Stimulated activated CD4-positive, alpha-beta T cell treated with anti-CD3 and anti-CD28 coated beads, Interleukin-15, amount 100 ng/mL, for 1 hour (primary cell): ENCODE measurements at places on chromosomes 2 and 18.

- DNase-seq, result no peak
Observed at GRCh38 chr2:64401529-64401880, 52.5 kb upstream of the LGALSL start.

- DNase-seq, result no peak
Observed at GRCh38 chr2:128538396-128538795, 219.7 kb upstream of the HS6ST1 start.

- DNase-seq, result no peak
Observed at GRCh38 chr2:12151716-12152115, 405.3 kb downstream of the LPIN1 start.

- DNase-seq, result no peak
Observed at GRCh38 chr2:235613649-235614048, 119.8 kb downstream of the AGAP1 start.

DNA sequence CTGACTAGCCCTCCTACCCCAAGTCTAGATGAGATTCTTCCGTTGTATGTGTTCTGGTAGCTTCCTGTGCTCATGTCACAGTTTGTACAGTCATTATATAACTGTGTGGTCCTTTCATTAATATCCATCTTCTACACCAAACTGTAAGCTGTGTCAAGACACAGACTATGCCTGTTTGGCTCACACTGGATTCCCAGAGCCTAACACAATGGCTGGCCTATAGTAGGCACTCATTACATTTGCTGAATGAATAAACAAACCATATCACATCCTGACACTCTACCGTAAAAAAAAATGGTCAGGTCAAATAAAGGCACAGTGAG is 72.6 kb downstream of the ANKRD44 start:
- DNase-seq, result no peak

DNA sequence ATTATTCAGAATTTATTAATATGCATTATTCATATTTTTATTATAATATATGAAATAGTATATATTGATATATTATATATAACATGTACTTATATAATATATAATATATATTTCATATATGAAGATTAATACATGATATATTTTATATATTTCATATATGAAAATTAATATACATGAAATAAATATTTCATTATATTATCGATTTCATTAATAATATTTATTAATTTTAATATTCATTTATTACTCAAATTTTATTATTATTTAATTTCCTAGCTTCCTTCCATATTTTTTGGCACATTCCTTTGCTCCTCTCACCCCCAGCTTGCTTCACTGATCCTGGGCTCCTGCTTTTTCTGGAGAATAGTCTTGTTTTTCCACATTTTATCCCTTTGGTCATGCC is 29.7 kb downstream of the CD8B2 start:
- DNase-seq, result no peak

DNA sequence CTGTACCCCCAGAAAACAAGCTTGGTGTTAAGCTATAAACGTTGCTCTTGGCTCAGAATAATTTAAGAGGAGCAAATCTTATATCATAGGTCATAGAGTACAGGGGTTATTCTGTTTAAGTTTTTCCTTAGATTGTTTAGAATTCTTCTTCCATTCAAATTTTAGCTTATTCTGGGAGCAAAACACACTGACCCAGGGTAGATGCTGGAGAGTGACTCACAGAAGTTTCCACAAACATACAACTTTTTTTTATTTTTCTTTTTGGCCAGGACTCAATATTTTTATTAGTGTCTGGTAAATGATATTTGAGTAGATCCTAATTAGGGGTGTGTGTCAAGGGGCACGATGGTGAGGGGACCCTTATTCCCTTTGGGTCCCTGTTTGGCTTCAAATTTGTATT is 71.5 kb upstream of the PSME4 start:
- no peak for DNase-seq

DNA sequence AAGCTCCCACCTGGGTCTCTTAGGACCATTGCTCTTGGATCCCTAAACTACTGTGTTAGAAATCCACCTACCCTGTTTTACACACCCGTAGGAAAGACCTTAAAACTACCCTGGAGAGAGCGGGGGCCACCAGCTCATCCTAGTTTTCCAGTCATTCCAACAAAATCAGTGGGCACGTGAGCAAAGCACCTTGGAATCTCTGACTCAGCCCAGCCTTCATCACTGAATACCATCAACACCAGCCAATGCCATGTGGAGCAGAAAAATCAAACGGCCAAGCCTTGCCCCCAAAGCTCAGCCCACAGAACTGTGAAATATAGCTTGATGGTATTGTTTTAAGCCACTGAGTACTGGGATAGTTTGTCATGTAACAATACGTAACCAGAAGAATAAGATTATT is 449.7 kb upstream of the CHAC2 start:
- no peak for DNase-seq

DNA sequence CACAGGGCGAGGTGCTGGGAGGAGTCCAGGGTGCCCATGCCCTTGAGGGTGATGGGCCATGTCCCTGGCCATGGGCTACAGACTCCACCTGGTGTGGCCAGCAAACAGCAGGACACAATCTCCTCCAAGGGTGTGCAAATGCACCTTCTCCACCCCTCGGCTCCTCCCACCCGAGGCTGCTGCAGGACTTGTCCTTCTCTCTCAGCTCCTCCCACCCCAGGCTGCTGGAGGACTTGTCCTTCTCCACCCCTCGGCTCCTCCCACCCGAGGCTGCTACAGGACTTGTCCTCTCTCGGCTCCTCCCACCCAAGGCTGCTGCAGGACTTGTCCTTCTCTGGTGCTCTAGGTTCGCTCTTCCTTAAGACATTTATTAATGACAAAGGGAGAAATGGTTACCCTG is 57.3 kb upstream of the SNTG2 start:
- no peak for DNase-seq

DNA sequence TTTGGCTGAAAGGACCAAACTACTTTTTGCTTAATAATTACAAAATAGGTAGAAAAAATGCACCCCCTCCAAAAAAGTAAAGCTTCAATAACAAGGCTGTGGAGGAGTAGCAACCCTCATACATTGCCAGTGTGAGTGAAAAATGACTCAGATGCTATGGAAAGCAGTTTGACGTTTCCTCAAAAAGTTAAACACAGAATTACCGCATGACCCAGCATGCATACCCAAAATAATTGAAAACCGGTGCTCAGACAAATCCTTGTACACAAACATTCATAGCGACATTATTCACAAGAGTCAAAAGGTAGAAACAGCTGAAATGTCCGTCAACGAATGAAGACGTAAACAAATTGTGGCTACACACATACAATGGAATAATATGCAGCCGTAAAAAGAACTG is 38.8 kb upstream of the DAPL1 start:
- DNase-seq, result no peak

DNA sequence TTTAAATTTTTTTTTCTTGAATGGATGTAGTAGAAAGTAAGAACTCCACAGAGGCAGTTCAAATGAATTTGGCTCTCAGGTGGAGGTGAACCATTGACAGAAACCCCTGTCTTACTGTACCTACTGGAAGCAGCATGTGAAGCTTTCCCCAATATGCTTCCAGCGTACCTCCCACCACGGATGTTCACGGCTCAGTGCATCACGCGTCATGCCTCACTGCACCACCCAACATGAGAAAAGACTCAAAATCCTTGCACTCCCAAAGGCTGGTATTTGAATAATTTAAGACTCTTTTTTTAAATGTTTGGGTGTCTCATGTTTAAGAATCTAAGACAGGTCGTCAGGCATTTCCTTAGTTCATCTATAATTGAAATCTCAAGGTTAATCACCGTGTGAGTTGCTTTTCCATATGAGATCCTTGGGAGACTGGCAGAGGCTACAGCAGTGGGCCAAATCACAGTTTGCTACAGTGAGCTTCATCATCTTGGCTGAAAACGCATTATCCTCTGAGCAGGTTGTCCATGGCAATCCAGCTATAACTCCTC is 846.4 kb downstream of the DCDC2C start:
- no peak for DNase-seq

DNA sequence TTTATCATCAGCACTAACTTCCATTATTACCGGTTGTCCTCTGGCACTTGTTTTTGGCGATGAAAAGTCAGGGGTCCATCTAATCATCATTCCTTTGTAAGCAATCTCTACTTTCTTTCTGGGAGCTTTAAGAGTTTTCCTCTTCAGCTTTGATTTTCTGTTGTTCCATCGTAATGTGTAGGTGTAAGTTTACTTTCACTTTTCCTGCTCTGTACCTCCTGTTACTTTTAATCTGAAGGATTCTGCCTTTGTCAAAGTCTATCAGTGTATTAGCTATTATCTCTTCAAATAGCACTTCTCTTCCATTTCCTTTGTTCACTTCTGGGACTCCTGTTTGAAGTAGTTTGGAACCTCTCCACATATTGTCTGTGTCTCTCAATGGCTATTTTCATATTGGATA is 25.5 kb upstream of the GPR155 start:
- DNase-seq, result no peak

DNA sequence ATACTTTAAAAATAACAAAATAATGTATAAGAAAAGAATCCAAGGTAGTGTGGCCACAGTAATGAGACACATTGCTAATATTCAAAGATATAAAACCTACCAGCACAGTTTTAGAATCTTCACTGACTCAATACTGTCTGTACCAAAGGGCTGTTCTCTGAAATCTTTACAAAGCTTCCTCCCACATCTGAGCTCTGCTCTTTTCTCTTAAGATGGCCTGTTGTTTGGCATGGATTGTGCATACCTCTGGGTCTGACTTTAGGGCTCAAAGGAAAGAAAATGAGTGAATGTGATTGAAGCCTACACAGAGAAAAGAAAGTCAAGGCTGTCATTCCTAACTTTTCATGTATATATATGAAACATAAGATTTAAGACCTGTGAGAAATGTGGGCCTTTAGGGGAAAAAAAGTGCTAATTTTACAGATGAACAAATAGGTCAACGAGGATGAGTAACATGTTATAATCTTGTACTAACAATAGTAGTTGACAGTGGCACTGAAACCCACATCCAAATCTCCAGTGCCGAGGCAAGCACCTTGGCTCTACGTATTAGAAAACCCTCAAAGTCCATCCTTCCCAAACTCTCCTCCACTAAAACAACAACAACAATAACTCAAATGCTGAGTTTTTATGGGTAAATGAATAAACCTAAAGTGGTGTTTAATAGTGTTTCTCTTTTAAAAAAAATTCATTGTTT is 114.2 kb downstream of the ZNF521 start:
- DNase-seq, result no peak

GRCh38 chr18:13353084-13353823 is 134.7 kb downstream of the LDLRAD4 start:
- DNase-seq, result no peak

DNA sequence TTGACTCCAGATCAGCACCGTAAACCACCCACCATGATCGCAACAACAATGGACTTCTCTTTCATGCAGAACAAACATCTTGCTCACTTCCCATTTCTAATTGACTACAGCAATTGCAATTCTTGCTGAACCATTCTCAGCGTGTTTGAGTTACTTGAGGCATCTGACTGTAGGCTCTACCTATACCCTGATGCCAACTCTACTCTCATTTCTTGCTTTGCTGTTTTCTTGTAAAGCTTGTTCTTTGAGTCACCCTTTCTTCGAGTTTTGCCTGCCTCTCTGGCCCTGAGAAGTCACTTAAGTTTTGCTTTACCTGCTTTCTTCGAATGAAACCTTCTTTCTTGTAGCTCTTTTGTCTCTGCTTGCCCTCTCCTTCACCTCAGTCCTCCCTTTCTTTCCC is 160.5 kb upstream of the RND3 start:
- DNase-seq, result no peak

DNA sequence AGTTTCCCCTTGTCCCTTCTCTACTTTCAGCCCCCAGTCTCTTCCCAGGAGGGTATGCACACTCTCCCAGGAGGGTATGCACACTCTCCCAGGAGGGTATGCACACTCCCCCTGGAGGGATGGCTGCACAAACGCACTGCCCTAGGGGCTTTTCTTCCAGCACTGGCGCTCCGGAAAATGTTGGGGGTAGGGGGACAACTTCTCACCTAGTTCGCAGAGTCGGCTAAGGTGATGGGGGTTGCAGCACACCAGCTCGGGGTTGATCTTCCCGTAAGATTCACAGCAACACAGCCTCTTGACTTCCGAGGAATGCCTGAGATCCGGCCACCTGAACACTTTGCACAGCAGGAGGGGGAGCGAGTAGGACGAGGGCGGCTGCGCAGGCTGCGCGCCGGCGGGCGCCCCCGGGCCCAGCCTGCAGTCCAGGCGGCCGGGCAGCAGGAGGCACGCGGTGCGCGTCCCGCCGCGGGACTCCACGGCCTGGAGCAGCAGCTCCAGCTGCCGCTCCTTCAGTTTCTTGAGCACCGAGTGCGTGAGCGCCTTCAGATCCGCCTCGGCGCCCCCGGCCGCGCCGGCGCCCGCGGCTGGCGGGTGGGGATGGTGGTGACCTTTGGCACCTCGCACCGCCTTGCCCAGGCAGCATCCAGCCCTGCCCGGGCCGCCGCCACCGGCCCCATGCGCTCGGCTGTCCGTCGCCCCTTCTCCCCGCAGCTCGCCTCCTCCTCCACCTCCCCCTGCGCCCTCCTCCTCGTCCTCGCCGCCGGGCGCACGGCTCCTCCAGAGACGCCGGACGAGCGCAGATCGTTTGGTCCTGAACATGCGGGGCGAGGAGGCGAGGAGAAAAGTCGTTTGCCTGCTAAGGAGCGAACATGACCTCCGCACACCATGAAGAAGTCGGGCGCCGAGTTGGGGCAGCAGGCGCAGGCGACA is 894 bp downstream of the SMAD7 start:
- no peak for DNase-seq

- no peak for DNase-seq
Observed at GRCh38 chr2:7899241-7899640, 782.6 kb upstream of the ID2 start.

GRCh38 chr2:153474876-153475435 is 3.6 kb downstream of the RPRM start:
- no peak for DNase-seq

DNA sequence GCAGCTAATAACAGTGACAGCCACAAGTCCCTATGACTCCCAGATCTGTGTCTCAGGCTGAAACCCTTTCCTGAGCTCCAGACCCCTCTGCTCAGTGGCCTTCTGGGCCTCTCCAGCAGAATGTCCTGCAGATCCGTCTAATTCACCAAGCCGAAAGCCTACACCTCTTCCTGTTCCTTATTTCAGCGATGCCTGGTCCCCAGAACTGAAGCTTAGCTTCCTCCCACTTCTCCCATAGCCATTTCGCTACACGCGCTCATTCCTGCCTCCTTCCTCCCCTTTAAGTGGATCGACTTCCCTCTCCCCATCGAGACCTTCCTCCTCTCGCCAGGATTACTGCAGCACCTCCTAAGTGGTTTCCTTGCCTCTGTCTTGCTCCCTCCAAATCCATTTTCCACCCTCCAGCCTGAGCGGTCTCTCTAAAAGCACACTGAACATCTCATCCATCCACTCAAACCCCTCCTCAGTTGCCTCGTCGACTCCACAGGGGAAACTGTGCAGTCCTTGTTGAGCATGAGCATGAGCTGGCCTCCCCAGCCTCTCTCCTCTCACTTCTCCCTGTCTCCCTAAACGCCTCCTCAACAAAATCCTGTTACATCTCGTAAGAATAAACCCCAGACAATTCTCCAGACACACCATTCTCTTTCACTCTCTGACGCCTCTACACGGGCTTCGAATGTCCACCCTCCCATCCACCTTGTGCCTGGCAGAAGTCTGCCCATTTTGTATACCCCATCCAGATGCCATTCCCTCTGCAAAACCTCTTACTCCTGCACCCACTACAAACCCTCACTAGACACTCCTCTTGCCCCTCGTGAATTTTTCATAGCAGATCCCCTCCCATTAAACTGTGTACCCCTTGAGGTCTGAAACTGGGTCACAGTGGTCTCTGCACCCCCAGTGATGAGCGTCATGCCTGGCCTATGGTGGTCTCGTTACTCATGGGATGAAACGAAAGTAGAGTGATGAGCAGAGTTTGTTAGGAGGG is 232.6 kb downstream of the ATAD2B start:
- no peak for DNase-seq
